ENCODE measurements at places on chromosomes 4 and X.

DNA sequence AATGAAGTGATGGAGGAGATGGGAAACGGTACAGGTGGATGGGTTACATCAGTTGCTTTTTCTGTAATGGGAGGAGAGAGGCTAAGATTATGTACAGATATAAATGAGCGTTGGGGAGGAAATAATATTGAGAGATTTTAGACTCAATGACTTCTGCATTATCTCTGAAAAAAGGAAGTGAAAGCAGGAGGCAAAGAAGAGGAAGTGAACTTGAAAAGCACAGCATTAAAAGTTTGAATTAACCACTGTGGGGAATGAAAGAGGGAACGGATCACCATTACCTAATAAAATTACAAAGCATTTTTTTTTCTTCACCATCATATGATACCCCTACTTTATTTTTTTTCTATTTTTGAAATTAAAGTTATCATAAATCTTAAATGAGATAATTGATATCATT, 1025.5 kb downstream of the RPA4 start:
- DNase-seq, result no peak

DNA sequence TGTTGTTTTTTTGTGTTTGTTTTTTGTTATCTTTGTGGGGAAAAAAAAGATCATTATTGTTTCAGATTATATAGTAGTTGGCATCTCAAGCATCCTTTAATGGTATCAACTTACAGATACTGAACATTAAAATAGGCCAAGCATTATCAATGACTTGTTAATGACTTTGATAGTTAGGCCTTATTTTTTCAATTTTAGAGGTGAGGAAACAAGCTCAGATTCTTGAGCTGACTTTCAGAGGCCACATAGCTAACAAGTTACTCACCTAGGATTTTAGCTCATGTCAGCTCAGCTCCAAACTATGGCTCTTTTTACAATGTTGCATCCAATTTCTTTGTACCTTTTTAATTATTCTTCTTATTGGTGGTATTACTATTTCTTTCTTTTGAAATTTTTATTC, 471 bp upstream of the PLAC8 start:
- peak; percentile 38 for DNase-seq

DNA sequence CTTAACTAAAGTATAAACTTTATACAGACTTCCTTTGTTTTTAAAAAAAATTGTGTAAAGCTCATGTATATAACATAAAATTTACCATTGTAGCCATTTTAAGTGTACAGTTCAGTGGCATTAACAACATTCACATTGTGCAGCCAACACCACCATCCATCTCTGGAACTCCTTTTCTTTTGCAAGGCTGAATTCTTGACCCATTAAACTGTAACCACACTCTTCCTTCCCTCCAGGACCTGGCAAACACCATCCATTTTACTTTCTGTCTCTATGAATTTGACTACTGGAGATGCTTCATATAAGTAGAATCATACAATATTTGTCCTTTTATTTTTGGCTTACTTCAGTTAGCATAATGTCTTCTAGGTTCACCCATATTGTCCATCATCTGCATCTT, 104.7 kb downstream of the RASL11B start:
- DNase-seq, result no peak

DNA sequence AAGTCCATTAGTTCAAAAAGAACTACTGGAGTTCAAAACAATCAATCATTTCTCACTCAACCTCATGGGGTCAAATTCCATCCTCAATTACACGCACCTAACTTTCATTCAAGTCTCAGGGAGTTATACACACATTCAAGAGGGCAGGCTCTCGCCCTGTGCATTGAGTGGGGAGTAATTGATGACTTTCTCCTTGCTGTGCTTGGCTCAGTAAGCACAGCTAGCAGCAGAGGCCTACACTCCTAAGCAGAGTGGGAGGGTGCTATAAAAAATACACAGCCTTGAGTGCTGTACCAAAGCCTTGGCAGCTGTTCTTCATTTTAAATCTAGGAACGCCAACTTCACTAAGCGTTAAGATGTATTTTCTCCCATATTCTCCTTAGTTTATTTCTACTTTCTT, 958.3 kb upstream of the ADGRL3 start:
- DNase-seq, result no peak

- no peak for DNase-seq
These were observed 34.1 kb downstream of the SPINK2 start for GRCh38 chr4:56787380-56787779.

GRCh38 chr4:105432438-105432837, 41.4 kb downstream of the PPA2 start:
- DNase-seq, result no peak

- no peak for DNase-seq
These were observed 249.8 kb upstream of the AADAT start for GRCh38 chr4:170339522-170339921.

DNA sequence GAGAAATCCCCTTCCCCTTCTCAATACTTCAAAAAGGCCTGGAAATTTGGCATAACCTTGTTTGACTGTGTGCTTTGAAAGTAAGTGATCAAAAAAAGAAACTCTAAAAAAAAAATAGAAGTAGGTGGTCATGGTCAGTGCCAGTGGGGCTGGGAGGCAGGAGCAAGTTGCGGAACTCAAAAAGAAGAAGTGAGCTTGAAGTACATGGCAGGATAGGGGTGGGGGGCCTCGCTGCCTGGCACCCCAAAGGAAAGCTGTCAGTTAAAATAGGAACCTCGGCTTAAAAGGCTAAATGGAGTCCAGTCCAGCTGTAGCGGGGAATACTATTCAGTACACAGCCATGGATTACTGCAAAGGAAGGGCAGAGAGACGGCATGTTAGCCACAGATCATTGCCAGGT, 12.2 kb upstream of the NKRF start:
- no peak for DNase-seq
